GM12891 (cell line): ENCODE measurements at places on chromosomes 7 and 10.
A peak's percentile ranks its signal among the peaks of the same experiment; 100 is the strongest.

- DNase-seq = no peak
Observed at GRCh38 chr7:6269527-6269926, 2.9 kb downstream of the CYTH3 start.

DNA sequence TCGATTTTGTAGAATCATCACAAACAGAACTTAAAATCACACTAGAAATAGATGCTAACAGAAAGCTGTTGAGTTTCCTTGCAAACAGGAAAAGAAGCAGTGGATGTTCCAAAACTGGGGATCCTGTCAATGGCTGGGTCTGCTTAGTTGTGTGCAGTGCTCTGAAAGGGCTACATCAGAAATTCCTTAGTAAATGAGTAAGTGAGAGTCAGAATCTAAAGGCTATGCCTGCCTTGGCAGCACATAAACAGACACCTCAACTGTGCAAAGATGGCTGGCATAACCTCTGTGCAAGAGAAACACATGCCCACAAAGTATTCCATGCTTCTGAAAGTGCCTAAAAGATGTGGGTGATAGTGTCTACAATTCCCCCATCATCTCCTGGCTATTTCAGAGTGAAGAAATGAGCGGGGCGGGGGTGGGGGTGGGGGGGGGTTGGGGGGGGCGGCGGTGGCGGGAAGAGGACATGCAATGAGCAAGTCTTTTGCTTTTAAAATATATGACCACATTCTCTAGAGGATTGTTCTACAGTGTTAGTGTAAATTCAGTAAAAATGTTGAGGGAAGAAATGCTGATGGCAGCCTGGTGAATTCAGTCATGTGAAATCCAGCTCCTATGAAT lies 138.1 kb upstream of the LAMB4 start:
- no peak for DNase-seq

DNA sequence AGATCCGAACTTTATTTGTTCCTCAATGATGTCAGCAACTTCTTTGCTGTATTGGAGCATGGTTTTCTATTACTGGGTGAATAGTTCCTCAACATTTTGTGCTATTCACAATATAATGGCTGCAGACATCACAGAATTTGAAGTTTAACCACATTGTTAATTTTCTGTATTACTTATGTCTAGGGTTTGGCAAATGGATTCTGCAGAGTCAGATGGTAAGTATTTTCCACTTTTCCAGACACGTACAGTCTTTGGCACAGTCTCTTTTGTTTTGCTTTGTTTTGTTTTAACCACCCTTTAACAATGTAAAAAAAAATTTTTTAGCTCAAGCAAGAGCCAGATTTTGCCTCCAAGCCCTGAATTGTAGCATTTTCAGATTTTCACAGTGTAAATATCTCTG lies 36.8 kb upstream of the FOXK1 start:
- DNase-seq = no peak

DNA sequence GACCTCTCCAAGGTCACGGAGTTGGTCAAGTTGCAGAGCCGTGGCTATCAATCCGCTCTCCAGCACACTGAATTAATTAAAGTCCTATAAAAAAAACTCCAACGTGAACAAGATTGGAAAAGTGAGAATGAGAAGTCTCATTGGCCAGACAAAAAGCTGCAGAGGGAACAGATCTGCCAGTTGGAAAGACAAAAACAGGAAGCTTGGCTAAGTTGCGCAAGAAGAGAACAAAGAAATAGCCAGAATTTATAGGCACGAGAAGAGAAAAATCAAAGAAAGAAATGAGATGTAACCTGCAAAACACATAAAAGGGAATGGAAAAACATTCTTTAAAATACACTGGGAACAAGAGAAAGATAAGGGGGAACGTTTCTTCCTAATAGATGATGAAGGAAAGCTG lies 45.7 kb upstream of the CRTAC1 start:
- no peak for DNase-seq

DNA sequence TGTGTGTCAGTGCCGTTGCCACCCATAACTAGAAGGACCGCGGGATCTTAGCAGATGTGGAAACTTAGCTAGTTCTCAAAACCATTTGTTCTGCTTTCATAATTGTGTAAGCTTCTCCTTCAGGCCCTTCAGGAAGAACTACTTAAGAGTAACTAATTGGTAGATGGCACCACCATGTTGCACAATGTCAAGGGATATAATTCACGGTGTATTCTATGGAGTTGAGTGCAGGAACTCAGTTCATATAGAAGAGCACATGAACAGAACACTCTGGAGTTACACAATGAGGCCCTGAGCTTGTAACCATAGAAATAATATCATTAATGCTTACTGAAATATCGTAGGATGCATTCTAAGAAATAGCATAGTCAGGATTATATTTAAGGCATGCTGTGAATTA lies 126.5 kb upstream of the GAD2 start:
- DNase-seq = no peak

GRCh38 chr7:90538405-90538804 lies 57.7 kb upstream of the CDK14 start:
- no peak for DNase-seq

- DNase-seq = no peak
Observed at GRCh38 chr10:102484021-102484420, 18.5 kb downstream of the ACTR1A start.

GRCh38 chr10:99730026-99730425 lies 1.9 kb downstream of the COX15 start:
- no peak for DNase-seq

DNA sequence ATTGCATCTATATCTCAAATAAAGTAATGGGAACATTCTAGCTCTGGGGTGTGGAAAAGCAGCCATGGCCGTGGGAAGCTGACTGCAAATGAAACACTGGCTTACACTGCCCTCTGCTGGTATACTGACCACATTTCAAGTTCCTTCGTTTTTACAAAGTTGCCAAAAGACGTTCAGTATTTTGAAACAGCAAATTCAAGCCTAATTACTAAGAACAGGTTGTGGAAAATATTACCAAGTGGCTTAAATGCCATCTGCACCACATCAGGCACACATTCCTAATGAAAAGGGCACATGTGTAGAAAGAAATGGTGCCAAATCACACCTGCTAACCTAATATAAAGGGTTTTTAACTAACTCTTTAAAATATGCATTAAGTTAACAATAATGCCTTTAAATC lies 83.9 kb downstream of the JAZF1 start:
- peak; percentile 35 for DNase-seq

DNA sequence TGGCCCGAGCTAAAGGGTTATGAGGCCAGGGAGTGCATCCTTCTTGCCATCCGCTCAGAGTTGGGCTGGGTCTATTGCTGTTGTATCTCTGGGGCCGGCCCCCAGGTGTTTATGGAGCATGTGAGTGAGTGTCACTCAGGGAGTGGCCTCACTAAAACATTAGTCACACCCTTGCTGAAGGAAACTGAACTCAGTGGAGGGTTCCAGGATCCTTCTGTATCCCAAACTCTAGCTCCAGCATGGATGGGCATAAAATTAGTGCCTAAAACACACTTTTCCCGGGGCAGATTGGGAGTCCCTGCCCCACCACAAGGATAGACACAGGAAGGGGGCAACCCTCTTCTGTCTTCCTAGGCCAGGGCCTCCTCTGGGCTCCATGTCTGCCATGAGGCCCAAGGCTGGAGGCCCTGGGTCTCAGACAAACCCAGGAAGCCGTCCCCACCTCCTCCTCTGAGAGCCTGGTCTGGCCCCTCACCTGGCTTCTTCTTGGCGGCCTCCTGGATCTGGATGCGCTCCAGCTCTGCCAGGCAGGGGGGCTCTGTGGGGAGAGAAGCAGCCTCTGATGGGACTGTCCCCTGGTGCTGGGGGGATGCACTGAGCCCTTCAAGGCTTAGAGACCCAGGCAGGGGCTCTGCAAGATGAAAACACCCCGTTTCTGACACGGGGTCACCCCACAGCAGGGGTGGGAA lies 24.5 kb downstream of the SPOCK2 start:
- DNase-seq = no peak

DNA sequence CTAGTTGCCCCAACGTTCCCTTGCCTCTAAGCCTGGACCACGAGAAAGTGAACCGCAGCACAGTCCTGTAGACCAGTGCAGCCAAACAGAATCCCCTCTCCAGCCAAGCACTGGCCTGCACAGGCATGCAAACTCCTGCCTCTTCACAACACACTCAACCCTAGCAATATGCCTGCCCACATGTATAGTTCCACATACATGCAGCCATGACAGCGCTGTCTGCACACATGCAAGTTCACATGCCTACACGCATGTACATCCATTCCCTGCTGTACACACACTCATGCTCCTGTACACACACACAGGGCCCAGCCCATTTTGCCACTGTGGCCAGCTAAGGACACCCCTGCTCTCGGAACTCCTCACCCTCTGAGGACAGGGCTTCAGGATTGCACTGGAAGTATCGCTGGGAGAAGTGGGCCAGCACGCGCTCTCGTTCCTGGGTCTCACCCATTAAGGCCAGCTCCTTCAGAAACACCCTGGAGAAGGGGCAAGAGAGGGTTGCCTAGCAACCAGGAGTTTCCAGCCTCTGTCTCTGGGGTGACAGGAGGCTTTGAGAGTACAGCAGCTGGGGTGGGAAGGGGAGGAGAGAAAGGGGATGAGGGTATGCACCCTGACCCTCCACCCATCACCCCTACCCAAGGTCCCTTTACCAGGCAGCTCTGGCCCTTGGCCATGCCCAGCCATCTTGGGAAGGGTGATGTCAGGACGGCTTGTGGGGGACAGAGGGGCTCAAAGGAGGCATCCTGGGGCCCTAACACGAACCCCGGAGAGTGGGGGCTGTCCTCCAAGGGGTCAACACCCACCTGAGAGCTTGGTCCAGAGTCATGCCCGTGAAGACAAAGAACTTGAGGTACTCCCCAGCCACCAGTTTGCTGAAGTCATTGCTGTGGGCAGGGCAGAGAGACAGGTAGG lies 7.0 kb downstream of the PSD start:
- no peak for DNase-seq

DNA sequence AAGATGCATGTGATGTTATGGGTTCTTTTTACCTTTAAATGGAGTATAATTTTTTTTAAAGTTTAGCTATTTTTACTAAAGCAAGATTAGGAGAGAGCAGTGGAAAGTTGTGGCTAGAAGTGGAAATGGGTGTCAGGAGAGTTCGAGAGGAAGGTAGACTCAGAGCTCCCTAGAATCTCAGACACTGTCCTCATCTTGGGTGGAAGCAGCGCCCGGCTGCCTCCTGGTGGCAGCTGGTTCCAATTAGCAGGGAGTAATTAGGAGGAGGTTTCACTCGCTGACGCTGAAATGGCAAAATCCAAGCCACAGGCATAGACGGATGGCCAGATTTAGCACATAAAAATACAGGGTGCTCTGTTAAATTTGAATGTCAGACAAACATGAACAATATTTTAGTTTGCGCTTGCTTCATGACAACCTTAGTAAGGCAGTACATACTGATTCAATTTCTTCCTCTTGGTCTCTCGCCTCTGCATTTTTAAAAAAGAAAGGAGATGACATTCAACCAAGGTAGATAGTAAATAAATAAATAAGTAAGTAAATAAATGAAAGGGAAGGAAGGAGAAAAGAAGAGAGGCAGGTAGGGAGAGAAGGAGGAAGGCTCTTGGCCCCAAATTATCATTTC lies 58.5 kb downstream of the LGI1 start:
- DNase-seq = peak; percentile 10

GRCh38 chr7:116577320-116577871 lies 52.6 kb downstream of the CAV1 start:
- DNase-seq = no peak
